Fibroblast of lung (primary cell): ENCODE measurements at places on chromosomes 1 and 21.
A peak's percentile ranks its signal among the peaks of the same experiment; 100 is the strongest.

- no peak for DNase-seq
These were observed 42.1 kb downstream of the DMRTB1 start for GRCh38 chr1:53501065-53502005.

DNA sequence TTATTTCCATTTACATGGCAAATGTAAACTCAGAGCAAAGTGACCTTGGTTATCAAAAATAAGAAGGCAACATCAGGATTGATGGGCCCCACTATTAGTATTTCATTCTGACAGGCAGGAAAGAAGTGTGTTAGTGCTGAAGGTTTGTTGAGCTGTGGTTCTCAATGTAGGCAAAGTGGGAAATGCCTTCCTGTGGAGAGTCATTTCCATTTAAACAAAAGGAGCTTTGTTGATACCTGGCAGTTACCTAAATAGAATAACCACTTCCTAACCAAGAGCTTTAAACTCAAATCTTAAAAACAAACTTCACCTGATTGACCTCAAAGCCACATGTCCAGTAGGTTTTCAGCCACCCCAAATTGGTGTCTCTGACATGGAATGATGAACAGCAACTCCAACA lies 579.9 kb upstream of the BEND5 start:
- no peak for DNase-seq

- DNase-seq: peak; percentile 38
These were observed 936 bp downstream of the ZBTB21 start for GRCh38 chr21:42009018-42009830.

DNA sequence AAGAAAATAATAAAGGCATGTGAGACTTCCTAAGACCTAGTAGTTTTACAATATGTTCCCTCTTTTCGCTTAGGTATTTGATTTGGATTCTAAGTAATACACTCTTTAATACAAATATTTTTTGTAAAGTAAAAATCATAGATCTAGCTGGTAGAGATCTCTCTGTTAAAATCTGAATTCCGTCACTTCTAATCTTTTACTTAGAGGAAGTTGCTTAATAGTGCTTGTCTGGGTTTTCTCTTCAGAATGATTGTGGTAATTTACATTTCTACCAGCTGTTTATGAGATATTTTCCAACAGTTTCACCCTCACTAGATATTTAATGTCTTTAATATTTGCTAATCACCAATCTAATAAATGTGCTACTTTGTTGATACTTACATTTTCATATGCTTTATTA lies 23.3 kb downstream of the RBM11 start:
- no peak for DNase-seq

GRCh38 chr1:46563341-46563740 lies 11.9 kb upstream of the KNCN start:
- DNase-seq: no peak

GRCh38 chr1:24717887-24718650 lies 27.2 kb upstream of the CLIC4 start:
- DNase-seq: peak; percentile 9

DNA sequence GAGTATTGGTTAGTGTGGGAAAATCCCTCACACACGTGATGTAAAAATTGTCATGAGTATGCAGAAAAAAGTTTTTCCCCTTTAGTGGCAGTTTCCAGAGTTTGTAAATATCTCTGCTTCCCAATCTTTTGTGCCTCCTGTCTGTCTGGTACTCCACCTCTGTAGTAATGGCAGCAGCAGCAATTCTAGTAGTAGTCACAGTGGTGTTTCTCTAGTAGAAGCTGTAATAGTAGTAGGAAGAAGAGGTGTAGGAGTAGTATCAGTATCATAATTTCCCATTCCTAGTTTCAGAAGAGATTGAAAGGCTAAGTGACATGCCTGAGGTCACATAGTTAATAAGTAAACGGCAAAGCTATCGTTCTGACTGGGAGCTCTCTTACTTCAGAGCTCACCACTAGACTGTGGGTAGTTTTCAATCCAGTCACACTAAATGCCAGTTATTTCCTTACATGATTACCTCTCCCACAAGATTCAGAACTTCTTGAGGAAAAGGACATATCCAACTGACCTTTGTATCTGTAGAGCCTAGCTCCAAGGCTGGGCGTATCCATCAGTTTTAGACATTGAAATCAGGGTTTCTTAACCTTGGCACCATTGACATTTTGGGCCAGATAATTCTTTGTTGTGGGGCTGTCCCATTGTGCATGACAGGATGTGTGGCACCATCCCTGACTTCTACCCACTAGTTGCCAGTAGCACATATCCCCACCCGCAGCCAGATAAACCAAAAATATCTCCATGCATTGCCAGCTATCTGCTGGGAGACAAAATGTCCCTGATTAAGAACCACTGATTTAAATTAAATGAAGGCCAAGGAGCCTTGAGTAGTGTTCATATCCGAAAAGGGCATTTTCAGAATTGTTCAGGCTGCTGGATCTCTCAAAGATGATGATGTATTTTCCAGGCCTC lies 135.9 kb downstream of the FGGY start:
- no peak for DNase-seq

GRCh38 chr1:51230501-51231078 lies 5.5 kb upstream of the RNF11 start:
- no peak for DNase-seq

DNA sequence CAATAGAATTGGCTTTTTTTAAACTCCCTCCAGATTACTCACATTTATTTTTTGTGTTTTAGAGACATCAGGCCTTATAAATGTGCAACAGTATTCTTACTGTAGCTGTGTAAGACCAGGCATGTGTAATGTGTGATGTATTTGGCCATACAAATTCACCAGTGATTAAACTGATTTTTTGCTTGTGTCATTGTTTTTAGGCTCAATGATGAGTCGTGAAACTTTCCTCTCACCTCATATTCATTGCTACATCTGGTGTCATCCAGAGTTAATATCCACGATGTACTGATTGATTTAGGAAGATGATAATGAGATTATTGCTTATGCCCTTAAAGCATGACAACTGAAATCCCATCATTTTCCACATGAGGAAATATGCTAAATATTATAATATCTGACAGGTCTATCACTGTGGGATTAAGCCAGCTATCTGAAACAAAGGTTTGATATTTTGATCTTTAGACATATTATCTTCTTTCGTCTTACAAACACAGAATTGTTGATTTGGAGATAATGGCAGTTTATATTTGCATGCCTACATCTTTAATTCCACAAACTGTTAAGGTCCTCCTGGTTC lies 487.9 kb downstream of the PTBP2 start:
- no peak for DNase-seq

GRCh38 chr1:85576642-85577418 lies 3.7 kb upstream of the CCN1 start:
- peak; percentile 91 for DNase-seq

DNA sequence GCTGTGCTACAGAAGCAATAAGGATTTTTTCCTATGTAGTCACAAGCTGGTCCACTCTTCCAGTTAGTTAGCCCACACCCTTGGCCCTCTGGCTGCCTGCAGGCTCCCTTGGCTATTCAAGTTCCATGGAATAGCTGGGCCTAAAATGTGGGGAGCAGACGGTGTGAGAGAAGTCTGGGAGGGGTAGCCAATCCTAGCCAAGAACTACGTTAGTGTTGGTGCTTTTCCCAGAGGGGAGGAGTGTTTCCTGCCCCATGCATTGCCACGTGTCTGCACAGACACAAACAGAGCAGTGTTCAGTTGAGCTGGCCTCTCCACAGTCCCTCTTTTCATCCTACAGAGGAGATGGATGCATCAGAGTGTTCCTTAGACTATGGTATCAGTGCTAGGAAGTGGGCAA lies 59.0 kb upstream of the IPO9 start:
- peak; percentile 96 for DNase-seq

- DNase-seq: no peak
These were observed 100.6 kb downstream of the PLPP3 start for GRCh38 chr1:56478734-56479133.

GRCh38 chr1:56638248-56638647 lies 6.9 kb upstream of the PRKAA2 start:
- DNase-seq: no peak

DNA sequence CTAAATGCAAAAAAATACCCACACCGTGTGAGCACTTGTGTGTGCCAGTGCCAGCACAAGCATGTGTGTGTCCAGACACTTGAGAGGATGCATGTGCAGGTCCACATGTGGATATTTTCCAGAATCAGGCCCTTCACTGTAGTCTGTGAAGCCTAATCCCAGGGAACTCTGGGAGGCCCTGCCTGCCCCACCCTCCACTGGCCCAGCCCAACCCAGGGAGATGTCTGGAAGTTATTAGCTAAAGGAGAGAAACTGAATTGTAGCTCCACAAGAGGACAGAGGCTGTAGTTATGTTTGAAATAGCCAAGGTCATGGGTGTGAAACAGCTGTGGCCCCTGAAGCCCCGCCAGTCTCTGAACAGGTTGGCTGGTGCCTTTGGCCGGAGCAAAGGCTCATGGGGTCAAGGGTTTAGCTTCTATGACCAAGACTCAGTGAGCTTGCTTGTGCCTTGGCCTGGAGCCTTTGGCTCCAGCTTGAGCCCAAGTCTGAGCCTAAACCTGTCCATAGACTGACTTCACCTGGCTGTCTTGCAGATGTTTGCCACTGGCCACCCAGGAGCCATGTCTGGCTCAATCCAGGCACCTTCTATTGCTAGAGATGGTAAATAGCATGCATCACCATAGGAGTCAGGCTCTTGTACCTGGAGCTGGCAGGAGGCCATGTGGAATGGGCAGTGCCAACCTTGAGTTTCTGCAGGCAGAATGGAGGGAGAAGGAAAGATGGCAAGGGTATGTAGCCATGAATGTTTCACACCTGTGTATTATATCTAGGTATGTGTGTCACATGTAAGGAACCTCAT lies 69.9 kb downstream of the TMEM53 start:
- no peak for DNase-seq

GRCh38 chr1:50542362-50542761 lies 119.1 kb upstream of the DMRTA2 start:
- no peak for DNase-seq

DNA sequence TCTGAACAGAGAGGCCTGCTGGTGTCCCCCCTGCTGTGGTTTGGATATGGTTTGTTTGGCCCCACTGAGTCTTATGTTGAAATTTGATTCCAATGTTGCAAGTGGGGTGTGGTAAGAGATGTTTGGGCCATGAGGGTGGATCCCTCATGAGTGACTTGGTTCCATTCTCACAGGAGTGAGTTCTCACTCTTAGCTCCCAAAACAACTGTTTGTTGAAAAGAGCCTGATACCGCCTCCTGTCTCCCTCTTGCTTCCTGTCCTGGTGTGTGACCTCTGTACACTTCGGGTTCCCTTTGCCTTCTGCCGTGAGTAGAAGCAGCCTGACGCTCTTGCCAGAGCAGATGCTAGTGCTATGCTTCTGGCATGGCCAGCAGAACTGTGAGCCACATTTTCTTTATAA lies 60.5 kb downstream of the C21orf91 start:
- no peak for DNase-seq

DNA sequence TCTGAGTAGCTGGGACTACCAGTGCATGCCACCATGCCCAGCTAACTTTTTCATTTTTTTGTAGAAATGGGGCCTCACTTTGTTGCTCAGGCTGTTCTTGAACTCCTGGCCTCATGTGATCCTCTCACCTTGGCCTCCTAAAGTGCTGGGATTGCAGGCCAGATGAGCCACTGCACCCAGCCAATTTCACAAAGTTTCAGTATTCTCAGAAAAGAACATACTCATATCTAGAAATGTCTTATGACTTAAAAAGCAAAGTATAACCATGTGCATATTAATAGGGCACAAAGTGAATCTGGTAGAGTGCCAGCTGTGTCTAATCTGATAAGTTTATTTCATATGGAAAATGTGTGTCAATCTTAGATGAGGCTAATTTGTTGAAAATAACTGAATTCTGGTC lies 87.5 kb upstream of the CACYBP start:
- no peak for DNase-seq

- no peak for DNase-seq
These were observed 45.5 kb downstream of the RABGAP1L start for GRCh38 chr1:174204697-174205308.

DNA sequence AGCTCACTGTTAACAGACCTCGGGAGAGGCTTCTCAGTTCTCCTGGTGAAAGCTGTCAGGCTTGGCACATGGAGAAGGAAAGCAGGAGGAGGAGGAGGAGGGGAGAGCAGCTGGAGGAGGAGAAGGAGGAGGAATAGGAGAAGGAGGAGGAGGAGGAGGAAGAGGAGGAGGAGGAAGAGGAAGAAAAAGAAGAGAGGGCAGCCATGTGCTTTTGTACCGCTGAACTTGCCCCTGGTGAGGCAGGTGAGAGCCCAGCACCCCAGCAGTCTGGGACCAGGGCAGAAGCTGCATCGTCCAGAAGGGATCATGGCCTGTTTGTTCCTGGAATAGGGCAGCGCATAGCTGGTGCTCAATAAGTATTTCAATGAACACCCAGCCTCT lies 21.3 kb upstream of the GRHL3 start:
- no peak for DNase-seq

DNA sequence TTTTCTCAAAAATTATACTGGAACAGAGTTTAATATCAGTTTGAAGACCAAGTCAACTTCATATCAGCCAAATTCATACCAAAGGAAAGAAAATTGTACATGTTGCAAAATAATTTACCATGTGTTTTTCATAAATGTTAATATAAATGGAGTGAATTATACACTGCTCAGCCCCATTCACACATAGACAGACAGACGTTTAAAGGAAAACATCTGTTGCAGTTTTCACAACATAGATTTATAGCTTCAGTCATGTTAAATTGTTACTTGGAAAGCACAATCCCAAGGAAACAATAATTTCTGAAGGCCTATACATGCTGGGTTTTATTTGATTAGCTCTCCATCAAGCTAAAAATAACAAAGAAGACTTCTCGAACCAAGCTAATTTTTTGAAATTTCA lies 27.8 kb upstream of the HYI start:
- DNase-seq: peak; percentile 62

DNA sequence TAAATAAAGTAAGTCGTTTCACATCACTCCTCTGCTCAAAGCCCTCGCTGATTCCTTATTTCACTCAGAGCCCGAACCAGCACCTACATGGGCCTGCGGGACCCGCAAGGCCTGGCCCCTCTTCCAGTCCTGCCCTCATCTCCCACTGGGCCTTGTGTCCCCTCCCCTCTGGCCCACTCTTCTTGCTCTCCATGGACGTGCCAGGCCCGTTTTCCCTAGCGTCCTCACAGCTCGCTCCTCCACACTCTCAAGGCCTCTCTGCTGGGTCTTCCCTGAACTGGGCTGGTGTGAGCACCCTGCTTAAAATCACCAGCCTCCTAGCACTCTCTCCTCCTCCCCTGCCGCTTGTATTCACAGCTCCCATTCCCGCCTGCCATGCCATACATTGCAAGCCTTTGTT lies 237.9 kb downstream of the FOXD2 start:
- no peak for DNase-seq

DNA sequence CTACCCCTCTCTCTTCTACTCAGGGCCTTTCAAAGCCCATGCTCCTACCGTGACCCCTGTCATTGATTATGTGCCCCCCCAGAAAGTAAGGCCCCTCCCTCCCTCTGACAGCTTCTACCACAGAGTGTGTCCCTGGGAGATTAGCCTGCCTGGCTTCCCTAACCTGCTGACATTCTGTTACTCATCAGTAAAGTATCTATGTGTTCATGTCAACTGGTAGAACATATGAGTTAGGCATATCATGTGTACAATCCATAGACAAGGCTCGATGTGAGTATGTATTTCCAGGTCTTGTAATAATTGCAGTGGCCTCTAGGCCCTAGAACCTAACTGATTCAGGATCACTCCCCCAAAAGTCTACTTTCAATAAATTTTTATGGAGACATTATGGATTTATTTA lies 120.0 kb downstream of the GIPC2 start:
- no peak for DNase-seq

GRCh38 chr1:210340311-210340710 lies 11.6 kb downstream of the HHAT start:
- no peak for DNase-seq
